ENCODE measurements at places on chromosomes 1 and 21.

DNA sequence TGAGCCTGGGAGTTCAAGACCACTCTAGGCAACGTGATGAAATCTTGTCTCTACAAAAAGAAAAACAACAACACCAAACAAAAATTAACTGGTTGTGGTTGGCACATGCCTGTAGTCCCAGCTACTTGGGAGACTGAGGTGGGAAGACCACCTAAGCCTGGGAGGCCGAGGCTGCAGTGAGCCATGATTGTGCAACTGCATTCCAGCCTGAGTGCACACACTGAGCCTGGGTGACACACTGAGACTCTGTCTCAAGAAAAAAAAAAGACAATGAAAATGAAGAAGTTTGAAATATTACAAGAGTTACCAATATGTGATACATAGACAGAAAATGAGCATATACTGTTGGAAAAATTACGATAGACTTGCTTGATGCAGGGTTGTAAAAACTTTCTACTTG is 31.9 kb downstream of the PDC start:
- no peak for DNase-seq

- no peak for DNase-seq
Observed at GRCh38 chr1:221217029-221217428, 337.8 kb downstream of the HLX start.

DNA sequence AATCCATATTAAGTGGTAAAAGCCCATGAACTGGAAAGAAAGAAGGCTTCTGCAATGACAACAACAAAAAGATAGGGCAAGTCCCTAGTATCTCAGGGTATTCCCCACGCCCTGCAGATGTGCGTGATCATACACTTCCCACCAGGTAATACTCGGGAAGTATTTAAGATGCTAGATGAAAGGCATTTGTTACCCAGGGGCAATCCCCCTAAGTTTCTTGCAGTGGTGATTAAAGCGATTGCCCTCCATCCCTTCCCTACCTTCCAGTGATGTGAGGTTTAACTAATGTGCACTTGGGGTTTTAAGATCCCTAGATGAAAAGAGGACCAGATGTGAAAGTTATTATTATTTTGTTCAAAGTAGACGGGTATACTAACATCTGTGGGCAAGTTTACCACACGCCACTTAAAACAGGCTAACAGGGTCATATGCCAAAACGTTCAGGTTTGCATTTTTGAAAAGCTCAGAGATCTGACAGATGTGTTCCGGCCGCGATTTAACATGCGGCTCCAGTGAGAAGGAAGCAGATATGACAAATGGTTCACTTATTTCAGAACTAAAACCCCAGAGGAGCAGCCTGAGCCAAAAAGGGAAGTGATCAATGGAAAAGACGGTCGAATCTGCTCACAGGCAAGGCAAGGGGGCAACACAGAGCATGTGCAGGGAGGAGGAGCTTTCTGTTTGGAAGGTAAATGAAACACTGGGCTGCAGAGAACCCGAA is 17.4 kb downstream of the TIAM1 start:
- DNase-seq: no peak

DNA sequence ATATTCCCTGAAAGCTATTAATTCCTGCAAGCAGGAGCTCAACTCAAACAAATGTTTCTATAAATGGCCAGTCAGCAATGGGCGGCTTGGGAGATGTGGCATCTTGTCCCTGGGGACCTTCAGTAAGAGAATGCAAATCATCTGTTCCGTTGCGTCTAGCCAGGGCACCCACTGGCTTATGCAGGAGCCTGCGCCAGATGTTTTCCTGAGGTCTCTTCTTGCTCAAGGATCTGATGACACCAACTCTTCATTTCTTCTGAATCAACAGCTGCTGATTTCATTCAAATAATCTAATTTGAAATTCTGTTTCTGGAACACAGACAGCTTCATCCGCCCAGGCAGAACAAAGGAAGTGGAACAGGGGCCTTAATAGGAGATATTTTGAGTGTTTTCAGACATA is 70.0 kb upstream of the AJAP1 start:
- DNase-seq: no peak

DNA sequence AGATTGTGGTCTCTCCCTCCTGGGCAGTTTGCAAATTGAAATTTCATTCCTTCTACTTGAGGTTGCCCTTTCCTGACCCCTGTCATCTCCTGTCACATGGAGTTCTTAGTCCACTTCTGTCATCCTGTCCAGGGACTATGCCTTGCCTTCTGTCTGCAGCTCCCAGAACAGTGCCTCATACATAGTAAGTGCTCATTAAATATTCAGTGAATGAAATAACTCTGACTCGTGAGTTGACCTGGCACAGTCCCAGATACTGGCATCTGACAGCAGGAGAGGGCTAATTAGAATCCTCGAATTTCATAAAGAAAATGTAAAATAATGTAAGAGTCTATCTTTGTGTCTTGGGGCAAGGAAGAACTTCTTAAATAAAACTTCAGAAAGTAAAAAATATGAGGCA is 50.8 kb downstream of the CNIH3 start:
- DNase-seq: no peak

DNA sequence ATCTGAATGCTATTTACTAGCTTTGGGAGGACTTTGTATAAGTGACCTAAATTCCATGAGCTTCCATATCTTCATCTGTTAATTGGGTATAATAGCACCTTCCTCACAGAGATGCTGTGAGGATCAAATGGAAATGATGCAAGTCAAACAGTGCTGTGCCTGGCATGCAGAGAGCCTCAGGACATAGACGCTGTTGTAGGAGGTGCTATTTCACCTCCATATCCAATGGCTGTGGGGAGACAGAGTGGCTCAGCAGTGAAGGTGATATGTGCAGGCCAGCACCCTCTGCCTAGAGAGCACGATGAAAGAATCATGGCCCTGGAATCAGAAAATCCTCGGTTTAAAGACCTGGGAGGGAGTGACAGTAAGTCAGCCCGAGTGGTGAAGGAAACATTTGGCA is 16.0 kb upstream of the C1orf21 start:
- no peak for DNase-seq

GRCh38 chr1:8420318-8420717 is 102.4 kb downstream of the SLC45A1 start:
- DNase-seq: no peak

DNA sequence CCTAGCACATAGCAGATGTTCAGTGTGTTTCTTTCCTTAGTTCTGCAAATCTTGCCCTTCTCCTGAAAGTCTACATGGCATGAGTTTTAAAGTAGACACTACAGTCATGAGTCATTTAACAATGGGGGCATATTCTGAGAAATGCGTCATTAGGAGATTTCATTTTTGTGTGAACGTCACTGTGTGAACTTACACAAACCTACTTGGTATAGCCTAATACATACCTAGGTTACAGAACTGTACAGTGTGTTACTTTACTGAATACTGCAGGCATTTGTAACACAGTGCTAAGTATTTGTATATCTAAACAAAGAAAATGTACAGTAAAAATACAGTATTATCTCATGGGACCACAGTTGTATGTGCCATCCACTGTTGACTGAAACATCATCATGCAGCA is 10.0 kb downstream of the TTF2 start:
- DNase-seq: no peak

GRCh38 chr1:38685388-38685787 is 174.2 kb downstream of the RRAGC start:
- no peak for DNase-seq

GRCh38 chr1:177567393-177567792 is 396.6 kb downstream of the BRINP2 start:
- DNase-seq: no peak

DNA sequence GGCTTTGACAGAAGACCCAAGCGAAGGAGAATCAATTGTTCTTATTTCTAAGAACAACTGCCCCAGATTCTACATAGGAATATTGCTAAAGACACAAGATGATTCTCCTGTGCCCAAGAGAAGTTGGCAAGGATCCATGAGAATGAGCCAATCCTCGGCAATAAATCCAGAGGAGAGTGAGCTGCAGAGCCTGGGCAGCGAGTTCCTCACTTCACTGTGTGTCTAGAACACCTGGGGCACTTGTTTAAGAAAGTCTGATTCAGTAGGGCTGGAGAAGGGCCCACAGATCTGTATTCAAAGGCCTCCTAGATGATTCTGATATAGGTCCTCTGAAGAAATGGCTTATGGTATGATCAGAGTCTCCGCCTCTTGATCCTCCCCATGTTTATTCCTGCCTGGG is 31.8 kb downstream of the GADD45A start:
- no peak for DNase-seq

DNA sequence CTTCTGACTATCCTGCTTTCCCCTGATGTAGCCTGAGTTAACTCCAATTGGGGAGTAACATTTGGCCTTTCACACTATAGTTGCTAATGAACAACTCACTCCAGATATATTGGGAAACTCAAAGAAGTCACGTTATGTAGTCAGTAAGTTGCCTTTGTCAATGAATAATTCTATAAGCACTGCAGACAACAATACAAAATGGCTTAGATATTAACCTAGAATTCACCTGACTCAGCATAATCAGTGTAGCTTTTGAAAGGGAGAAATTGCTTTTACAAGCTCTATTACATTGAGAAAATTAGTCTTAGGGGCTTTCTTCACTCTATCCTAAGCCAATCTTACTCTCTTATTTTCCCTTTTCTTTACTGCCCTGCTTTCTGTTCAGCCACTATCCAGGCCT is 303.5 kb upstream of the NR5A2 start:
- no peak for DNase-seq

DNA sequence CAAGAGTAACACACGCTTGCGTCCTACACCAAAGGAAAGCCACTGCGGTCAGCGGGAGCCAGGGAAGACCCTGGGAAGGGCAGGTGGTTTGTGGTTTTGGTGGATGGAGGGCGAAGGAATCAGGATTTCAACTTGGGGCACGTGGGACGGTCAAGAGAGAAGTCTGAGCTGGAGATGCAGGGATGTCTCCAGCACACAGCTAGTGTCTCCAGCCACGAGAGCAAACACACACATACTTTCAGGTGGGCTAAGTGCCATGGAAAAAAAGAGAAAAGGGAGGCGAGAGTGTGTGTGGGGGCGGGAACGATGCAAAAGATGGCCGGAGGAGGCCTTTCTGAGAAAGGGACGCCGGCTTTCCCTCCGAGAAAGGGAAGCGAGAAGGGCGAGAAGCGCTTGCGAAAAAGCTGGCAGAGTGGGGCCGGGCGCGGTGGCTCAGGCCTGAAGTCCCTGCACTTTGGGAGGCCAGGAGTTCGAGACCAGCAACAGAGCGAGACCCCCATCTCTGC is 1.4 kb upstream of the SRRM1 start:
- peak; percentile 61 for DNase-seq

- DNase-seq: no peak
Observed at GRCh38 chr1:33300673-33301072, 20.2 kb downstream of the A3GALT2 start.

DNA sequence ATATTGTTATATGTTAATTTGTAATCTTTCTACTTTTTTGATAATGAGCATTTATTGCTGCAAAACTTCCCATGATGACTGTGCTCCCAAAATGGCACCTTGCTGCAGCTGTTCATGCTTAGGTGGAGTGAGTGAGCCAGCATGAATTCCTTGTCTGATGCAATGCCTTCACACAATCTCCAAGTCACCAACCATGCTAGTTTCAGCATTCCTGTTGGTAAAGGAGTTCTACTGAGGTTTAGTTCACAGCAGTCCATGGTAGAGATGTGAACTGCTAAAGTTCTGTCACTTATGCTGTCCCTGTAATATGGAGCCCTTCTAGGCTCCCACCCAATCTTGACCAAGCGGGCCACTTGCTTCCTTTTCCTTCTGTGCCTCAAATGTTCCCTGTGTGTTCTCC is 26.2 kb upstream of the PRKACB start:
- no peak for DNase-seq

GRCh38 chr1:181513786-181514297 is 30.5 kb downstream of the CACNA1E start:
- DNase-seq: no peak

- DNase-seq: no peak
Observed at GRCh38 chr1:215141460-215141859, 58.9 kb downstream of the KCNK2 start.

DNA sequence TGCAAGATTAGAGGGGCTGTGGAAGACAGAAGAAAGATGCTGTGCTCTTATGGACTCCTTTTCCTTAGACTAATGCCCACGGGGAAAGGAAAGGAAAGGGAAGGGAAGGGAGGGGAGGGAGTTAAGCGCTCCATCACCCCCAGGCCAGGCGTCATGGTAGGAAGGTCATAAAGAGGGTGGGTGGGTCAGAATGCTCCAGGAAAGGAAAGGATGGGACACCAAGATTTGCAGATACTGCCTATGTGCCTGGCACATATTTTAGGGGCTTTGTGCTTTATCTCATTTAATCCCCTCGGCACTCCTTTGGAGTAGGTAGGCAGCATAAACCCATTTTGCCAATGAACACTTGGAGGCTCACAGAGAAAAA is 41.4 kb downstream of the MAB21L3 start:
- no peak for DNase-seq

- no peak for DNase-seq
Observed at GRCh38 chr1:170872663-170873062, 62.7 kb upstream of the MROH9 start.

DNA sequence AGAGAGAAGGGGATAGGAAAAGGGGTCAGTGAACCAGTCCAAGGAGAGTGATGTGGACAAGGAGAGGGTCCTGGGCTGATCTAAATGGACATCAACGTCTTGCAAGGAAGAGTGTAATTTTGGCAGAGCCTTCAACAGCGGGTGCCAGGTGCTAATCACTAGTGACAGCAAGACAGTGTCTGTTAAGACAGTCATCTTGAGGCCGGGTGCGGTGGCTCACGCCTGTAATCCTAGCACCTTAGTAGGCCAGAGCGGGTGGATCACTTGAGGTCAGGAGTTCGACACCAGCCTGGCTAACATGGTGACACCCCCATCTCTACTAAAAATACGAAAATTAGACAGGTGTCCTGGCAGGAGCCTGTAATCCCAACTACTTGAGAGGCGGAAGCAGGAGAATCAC is 12.2 kb upstream of the PADI6 start:
- no peak for DNase-seq

- DNase-seq: no peak
Observed at GRCh38 chr1:107464827-107465226, 324.0 kb downstream of the NTNG1 start.

- DNase-seq: no peak
Observed at GRCh38 chr1:149997585-149998262, 12.8 kb downstream of the OTUD7B start.

DNA sequence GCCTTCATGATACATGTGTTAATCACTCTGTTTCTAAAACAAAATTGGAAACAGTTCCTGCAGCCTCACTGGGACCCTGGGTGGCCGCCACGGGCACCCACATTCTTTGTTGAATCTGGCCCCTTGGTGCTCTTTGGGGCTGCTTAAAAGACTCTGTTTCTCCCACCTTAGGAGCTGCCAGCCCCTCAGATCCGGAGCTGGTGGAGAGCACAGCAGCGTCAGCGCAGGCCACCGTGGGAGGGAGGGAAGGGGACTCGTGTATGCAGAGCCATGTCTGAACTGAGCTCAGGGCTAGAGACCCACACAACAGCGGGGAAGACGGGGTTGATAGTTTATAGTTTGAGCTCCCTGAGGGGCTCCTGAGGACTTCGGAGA is 121.2 kb downstream of the CNIH3 start:
- DNase-seq: no peak

DNA sequence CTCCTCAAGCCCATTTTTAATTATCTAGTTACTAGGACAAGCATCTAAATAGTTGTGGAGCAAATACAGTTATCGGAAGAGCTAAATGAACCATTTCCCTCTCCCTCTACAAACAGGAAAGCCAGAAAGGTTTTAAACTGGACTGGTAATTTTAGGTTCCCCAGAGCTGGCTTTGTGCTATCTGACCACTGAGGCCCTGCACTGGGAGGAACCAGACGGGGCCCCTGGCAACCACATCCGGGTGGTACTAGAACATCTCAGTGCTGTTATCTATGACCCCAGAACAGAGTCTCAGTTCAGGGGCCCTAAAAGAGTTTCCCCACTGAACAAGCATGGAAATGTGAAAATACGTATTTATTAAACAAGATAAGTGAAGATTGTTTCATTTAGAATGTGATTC is 7.7 kb upstream of the RSPH1 start:
- no peak for DNase-seq
